ENCODE measurements at places on chromosomes 5 and 9. TPM values are rescaled to one million over a fixed set of nuclear protein-coding genes. Genes with fewer than 3 reads are reported as not detected.

SLC25A2 gene
- not detected for total RNA-seq

GRM6 gene
- not detected for total RNA-seq

NOXA1 gene
- total RNA-seq = not detected

CD14 gene
- total RNA-seq = 6.1 TPM

ACER2 gene
- 0.76 TPM for total RNA-seq

RNF183 gene
- not detected for total RNA-seq

CDH9 gene
- not detected for total RNA-seq

C9 gene
- total RNA-seq = not detected

SLC34A1 gene
- total RNA-seq = not detected

TRPM3 gene
- not detected for total RNA-seq

CXCL14 gene
- 1.3 TPM for total RNA-seq

NUDT12 gene
- total RNA-seq = 8.9 TPM

RLN2 gene
- not detected for total RNA-seq

SLC6A18 gene
- total RNA-seq = not detected

DOK3 gene
- 0.25 TPM for total RNA-seq

STING1 gene
- 75.0 TPM for total RNA-seq

FAM219A gene
- 12.3 TPM for total RNA-seq

PCDHAC1 gene
- total RNA-seq = not detected

IL13 gene
- total RNA-seq = not detected
